ENCODE measurements at places on chromosomes 12 and 14. TPM values are rescaled to one million over a fixed set of nuclear protein-coding genes. Genes with fewer than 3 reads are reported as not detected.

DNA sequence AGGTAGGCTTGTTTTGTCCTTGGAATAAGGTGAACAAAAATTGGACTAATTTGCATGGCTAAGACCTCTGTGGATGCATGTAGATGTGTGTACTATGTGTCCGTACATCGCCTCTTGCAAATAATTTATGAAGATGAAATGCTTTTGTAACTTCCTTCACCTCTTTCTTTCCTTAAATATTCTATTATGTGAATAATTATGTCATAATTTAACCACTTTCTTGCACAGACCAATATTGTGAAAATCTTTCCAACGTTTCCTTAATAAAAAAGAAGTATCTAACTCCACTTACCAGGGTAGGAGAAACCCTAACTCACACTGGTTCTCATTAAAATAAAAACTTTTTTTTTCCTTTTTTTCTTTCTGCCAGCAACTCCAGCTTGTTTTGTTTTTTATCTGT, 4.0 kb downstream of the NANOG start:
- no peak for DNase-seq

Gene TMEM119
- total RNA-seq, result 186 TPM

- no peak for DNase-seq
Measured at GRCh38 chr12:79877246-79877645, 57.7 kb downstream of the PPP1R12A start.

Gene AMIGO2
- 62.2 TPM for total RNA-seq

DNA sequence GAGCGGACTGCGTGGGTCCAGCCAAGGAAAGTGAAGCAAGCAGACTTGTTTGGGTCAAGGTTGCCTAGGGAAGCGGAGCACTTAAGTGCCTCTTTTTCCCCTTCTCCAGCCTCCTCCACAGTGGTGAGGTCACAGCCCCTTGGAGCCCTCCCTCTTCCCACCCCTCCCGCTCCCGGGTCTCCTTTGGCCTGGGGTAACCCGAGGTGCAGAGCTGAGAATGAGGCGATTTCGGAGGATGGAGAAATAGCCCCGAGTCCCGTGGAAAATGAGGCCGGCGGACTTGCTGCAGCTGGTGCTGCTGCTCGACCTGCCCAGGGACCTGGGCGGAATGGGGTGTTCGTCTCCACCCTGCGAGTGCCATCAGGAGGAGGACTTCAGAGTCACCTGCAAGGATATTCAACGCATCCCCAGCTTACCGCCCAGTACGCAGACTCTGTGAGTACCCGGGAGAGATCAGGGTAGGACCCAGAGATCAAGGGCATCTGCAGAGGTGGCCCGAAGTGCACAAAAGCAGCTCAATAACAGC, at the start of gene TSHR:
Gene TSHR (plus strand): TSS at position 206 of the 526 bp plus-strand sequence. CDS start 60 bp downstream, at position 266.
- peak; percentile 5 for DNase-seq

- DNase-seq, result peak; percentile 61
Measured at GRCh38 chr14:61598980-61599379, 96.3 kb upstream of the HIF1A start.

Measured in fibroblast of villous mesenchyme (primary cell).